ENCODE measurements at places on chromosomes 5 and 9.

DNA sequence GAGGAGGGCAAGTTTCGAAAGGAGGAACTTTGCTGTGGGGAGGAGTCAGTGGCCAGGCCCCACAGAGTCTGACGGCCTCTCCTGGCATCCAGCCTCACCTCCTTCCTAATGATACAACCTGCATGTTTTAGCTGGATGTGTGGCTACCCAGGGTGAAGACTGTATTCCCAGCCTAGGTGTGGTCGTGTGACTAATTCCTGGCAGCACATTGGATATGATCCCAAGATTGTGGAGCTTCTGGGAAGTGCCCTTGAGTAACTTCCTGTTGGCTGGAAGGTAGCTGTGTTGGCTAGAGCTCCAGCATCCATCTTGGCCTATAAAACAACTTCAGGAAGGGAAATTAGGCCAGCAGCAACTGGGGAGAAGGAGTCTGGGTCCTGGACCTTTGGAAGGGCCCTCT is 19.0 kb upstream of the LPCAT1 start:
- no peak for DNase-seq

GRCh38 chr9:127049044-127049443 is 73.4 kb downstream of the ANGPTL2 start:
- DNase-seq, result no peak

GRCh38 chr5:153618867-153619266 is 128.4 kb downstream of the GRIA1 start:
- DNase-seq, result no peak

GRCh38 chr9:15355669-15356068 is 48.7 kb upstream of the TTC39B start:
- no peak for DNase-seq

DNA sequence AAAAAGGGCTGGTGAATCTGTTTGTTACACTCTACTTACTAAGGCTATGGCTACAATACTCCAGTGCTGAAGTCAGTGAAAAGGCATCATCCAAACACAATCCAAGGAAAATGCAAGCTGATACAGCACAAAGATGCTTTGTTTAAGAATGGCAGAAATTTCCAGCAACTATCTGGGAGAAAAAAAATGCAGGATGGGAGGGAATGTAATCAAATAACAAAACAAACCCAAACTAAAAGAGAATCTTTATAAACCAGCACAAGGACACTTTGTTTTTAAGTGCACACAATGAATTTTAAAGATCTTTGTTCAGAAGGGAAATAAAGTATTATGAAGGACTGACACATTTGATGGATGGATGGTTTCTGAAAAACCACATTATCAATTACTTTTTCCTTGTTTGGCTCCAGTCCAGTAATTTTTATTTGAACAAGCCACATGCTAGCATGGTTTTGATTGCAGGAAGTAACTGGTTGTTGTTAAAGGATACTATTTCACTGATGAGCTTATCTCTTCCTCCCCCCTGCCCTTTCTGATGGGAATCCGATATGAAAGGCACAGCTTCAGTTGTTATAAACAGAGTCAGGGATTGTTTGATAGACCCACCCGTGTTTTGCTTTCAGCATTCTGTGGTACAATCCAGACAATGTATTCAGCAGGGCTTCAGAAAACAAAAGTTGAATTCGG is 12.1 kb upstream of the TLE4 start:
- no peak for DNase-seq

DNA sequence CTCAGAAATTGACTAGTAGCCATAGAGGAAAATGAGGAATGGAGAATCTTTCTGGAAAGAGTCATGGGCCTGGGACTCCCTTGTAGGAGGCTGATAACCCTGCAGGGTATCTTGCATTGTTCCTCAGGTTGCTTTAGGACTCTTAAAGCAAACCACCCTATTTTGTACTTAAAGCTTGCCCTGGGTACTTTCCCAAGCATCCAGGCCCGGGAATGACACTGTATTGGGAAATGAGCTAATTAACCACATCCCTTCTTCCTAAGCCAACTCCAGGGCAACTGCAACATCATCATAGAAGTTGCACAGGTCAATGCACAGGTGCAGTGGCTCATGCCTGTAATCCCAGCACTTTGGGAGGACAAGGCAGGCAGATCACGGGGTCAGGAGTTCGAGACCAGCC is 55.9 kb downstream of the UGCG start:
- DNase-seq, result no peak
